ENCODE measurements at places on chromosomes 11 and 22. TPM values are rescaled to one million over a fixed set of nuclear protein-coding genes. Genes with fewer than 3 reads are reported as not detected.

DNA sequence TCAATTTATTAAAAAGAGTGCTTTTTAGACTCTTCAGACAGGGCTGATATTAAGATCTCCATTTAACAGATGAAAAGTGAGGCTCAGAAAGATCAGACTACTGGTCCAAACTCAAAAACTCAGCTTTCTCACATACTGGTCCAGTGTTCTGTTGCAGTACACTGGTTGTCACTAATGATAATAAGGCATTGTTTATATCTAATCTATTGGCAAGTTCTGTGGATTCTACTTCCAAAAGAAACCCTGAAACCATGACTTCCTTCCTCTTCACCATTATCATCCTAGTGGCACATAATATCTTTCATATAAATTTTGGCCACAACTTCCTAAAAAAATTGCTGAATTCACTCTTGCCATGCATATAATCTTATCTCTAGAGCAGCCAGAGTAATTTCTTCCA lies 36.9 kb downstream of the F2 start:
- no peak for DNase-seq

DNA sequence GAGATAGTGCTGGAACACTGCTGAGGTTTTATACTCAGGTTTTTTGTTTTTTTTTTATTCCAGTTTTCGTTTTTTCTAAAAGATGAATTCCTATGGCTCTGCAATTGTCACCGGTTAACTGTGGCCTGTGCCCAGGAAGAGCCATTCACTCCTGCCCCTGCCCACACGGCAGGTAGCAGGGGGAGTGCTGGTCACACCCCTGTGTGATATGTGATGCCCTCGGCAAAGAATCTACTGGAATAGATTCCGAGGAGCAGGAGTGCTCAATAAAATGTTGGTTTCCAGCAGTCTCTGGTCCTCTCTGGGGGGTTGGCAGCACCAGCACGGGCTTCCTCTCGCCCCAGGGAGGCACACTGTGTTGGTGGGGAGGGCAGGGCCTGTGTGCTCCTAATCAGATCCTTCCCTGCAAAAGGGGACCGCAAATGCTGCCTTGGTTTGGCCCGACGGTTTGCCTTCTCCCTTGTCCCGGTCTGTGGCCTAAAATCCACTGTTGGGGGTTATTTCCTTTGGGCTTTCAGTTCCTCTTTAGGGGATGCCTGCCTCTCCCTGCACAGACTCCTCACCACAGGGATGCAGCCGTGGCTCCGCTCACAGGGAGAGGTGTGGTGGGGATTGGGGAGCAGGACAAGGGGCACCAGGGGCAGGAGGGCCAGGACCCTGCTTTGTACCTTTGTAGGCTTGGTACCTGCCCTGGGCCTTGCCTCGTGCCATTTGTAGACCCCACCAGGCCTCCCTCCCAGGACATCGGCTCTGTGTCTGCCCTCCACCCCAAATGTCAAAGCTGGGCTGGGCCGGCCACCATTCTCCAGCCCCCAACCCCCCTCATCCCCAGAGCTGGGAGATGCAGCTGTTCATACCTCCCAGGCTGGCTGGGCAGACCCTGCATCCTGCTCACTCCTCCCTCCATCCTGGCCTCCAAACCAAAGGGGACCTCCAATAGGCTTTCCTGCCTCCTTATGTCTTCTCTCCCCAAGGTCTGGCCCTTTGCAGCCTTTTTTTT lies 13.5 kb downstream of the MCAT start:
- DNase-seq = no peak

DNA sequence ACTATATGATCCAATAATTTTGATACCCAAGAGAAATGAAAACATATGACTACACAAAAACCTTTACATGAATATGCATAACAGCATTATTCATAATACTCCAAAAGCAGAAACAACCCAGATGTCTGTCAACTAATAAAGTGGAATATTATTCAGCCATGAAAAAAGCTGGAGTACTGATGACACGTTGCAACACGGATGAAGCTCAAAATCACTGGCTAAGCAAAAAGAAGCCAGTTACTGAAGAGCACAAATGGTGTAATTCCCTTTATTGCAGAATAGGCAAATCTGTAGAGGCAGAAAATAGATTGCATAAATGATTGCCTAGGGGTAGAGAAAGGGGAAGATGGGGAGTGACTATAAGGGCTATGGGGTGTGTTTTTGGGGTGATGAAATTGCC lies 117.6 kb upstream of the FGF3 start:
- DNase-seq = no peak

DNA sequence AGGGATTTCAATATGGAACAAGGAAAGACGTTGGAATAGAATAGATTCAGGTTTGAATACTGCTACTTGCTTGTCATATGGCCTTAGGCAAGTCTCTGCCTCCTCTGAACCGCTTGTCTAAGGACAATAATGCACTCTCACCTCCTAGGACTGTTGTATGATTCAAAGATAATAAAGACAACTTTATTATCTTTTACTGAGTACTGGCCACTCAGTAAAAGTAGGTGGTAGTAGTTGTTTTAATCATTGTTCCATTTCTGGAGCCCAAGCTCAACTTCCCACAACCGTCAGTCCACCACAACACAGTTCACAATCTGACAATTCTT lies 134.2 kb downstream of the ME3 start:
- DNase-seq = no peak

- no peak for DNase-seq
These were observed 1.4 kb downstream of the MUS81 start for GRCh38 chr11:65861533-65862183.

- DNase-seq = no peak
These were observed 8.3 kb downstream of the RELT start for GRCh38 chr11:73384531-73384871.

GRCh38 chr11:66859686-66860448 lies 3.0 kb downstream of the LRFN4 start:
- no peak for DNase-seq

- no peak for DNase-seq
These were observed 224.1 kb downstream of the SNX19 start for GRCh38 chr11:130692220-130692619.

DNA sequence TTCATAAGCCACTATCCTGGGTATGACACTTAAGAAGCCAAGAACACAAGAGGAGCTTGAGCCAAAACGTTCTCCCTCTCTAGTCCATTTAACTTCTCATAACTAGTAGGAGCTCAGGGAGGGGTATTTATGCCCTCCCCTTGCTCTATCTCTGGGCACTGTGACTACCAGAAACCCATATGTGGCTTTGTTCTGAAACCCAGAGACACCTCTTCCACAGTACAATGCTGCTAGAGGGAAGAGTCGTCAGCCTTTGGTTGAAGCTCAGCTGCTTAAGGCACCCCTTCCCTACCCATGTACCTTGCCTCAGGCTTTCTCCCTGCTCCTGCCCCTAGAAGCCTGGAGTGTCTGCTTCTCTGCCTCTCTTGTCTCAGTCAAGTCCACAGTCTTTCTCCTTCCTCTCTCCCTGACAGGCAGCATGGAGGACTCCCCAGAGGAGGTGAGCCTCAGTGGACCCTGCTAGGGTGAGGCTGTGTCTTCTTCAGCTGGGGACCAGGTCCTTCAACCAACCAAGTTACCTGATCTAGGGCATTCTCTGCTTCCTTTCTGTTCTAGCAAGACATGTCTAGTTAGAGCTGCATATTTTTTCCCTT lies 23.1 kb upstream of the USP47 start:
- no peak for DNase-seq

GRCh38 chr11:70323806-70324205 lies 53.3 kb downstream of the PPFIA1 start:
- DNase-seq = no peak

- no peak for DNase-seq
These were observed 88.4 kb downstream of the RSF1 start for GRCh38 chr11:77732143-77732542.

- peak; percentile 98 for DNase-seq
These were observed 15.8 kb downstream of the LINC01488 start for GRCh38 chr11:69497221-69497787.

- DNase-seq = no peak
These were observed 2.0 kb downstream of the FBXO3 start for GRCh38 chr11:33772300-33772699.

Gene ADAMTS15
- total RNA-seq = 1.2 TPM

Gene POLR2F
- 167 TPM for total RNA-seq

Gene ADSL
- 262 TPM for total RNA-seq

Gene OR2AG1
- total RNA-seq = not detected

Gene LMO1
- not detected for total RNA-seq

Gene GLB1L2
- 11.6 TPM for total RNA-seq

Gene OR8K5
- total RNA-seq = not detected

Gene KCNJ5
- total RNA-seq = not detected

Gene HTR3A
- not detected for total RNA-seq

Gene TMEM151A
- 0.56 TPM for total RNA-seq
